ENCODE measurements at places on chromosomes 1 and 21.
A peak's percentile ranks its signal among the peaks of the same experiment; 100 is the strongest.

DNA sequence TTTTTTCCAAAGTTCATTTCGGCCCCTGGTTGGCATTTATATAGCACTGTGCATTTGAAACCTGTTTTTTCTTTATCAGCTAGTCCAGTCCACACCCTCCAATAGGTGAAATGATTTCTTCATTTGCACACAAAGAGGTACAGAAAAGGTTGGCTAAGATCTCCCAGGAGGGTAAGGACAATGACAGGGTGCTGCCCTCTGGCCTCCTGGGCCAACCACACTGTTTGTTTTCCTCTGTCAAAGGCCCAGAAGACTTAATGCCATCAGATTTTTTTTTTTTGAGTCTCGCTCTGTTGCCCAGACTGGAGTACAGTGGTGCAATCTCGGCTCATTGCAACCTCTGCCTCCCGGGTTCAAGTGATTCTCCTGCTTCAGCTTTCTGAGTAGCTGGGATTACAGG, 70.1 kb upstream of the EFHD2 start:
- no peak for DNase-seq

DNA sequence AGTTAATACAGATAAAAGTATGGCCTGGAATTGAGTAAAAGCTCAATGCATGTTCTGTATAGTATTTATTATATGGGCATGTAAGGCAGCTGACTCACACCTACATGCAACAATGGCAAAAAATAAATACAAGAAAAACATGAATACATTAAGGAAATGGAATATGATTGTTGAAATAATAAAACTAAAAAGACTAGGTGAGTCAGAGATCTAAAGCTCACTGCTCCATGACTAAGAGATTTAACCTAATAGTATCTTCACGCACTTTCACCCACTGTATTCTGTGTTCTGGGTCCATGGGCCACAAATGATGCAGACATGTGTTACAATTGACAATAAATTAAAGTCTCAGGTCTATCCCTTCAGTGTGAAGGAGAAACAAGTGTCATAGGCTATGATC, 607.0 kb downstream of the AGBL4 start:
- DNase-seq, result no peak

DNA sequence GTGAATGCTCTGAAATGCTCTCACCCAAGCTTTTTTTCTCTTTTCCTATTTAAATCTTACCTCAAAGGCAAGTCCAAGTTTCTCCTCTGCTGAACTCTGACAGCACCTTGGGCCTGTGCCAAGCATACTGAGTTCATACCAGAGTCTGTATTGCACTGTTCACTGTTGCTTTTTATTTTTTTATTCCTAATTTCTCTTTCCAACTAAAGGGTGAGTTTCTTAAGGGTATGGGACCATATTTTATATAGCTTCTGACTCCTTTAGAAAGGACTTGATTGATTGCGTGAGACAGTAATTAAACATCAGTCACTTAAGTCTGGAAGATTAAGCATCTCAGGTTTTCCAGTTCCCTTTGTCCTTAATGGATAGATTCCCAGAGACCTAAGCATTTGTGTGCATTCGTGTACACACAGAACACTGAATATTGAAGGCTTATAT, 69.9 kb downstream of the CACHD1 start:
- DNase-seq, result no peak

DNA sequence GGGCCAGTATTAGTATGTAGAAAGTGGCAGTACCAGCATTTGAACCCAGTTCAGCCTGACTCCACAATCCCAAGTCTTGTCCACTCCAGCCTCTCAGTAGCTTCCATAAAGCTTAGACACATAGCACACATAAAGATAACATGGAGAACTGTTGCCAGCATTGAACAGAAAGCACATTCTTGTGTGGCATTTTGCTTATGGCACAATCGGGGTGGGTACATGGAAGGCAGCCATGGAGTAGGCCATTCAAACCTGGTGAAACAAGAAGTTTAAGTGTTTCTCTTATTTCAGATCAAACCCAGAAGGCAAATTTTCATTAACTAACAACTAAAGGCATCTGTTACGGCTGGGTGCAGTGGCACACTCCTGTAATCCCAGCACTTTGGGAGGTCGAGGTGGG, 102.7 kb downstream of the HIVEP3 start:
- DNase-seq, result no peak

DNA sequence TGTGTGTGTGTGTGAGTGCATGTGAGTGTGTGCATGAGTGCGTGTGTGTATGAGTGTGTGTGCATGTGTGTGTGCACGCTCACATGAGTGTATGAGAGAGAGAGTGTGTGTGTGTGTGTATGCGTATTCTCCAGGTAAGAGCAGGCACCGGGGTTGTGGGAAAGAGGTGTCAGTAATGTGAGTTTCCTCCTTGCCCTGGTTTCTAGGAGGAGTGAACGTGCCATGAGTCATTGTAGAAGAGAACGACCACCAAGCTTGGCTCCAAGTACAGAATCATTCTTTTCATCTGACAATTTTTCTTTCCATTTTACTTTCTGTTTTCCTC, 79.1 kb downstream of the POFUT2 start:
- no peak for DNase-seq

DNA sequence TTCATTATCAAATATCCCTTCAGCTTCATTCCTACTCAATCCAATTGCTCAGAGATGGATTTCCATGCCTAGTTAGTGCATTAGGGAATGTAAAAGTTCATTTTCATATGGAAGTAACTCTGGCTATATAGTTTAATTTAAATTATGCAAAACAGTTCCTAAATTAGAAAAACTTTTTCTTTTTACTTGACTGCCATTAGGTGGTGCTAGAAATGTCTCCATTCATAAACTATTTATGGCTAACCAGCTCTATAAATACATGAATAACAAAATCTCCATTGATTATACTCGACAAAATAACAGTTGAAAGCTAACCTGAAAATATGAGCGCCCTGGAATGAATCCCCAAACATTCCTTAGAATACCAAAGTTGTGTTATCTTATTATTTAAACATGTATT, 311.4 kb downstream of the USH2A start:
- DNase-seq, result no peak

GRCh38 chr1:233252441-233252840, 43.1 kb downstream of the PCNX2 start:
- DNase-seq, result no peak

DNA sequence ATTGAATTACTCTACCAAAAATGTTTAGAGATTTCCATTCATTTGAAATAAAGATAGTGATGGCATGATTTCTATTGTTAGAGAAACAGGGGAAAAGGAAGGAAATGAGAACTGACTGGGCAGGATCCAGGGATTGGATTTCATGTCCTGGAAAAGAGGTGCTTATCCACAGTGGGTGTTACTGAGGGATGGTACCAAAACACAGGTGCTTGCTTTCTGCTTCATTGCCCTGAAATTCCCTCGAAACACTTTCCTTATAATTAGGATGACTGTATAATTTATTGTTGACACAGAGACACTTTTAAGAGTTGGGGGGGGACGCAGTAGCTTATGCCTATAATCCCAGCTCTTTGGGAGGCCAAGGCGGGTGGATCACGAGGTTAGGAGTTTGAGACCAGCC, 185.0 kb upstream of the KCNK2 start:
- no peak for DNase-seq

- no peak for DNase-seq
Observed at GRCh38 chr1:917076-917459, 6.7 kb upstream of the SAMD11 start.

DNA sequence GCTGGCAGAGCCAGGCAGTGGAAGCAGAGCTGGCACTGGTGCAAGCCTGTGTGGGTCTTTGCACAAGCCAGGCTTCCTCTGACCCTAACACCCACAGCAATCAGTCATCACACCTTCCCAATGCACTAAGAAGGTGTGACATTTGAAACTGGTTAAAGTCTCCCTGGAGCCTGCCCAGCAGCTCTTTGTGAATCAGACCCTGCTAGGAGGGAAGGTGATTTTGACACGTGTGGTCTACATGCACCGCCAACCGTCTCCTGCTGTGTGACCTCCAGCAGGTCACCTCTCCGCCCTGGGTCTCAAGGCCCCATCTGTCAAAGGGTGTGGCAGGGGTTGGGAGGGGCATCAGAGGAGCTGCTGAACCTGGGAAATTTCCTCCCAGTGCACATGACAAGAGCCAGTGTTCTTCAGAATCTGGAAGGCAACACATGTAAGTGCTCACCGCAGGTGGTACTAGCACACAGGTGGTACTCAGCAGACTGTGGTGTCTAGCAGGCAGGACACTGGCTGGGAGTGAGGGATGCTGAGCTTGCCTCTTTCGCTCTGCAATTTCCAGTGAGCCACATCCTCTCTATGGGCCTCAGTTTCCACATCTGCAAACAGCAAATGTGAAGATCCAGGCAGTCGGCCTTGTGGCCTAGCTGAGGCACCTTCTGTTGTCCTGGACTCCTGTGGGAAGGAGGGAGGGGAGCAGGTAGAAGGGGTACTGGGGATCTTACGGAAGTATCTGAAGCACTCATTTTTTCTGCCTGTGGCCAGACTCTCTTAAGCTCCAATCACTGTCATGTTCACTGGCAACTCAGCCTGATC, 123.2 kb downstream of the DMRTB1 start:
- DNase-seq, result no peak

GRCh38 chr1:150902346-150902745, 15.4 kb downstream of the CTXND2 start:
- DNase-seq, result no peak

DNA sequence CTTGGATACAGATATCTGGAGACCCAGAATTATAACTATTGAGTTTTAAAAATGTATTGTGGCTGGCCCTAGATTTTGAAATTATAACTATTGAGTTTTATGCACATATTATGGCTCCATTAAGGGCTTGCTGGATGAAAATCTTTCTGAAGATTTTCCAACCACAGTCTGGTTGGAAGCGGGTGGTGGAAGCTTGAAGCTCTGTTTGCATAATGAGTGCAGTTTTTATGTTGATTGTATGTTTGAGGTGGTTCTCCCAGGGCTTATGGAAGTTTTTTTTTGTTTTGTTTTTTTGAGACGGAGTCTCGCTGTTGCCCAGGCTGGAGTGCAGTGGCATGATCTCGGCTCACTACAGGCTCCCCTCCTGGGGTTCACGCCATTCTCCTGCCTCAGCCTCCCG, 10.1 kb upstream of the CTPS1 start:
- DNase-seq, result no peak

- no peak for DNase-seq
Observed at GRCh38 chr21:19510653-19511052, 1107.1 kb upstream of the TMPRSS15 start.

- no peak for DNase-seq
Observed at GRCh38 chr1:62435231-62436038, 1.4 kb upstream of the USP1 start.

GRCh38 chr1:102853701-102854187, 254.6 kb downstream of the COL11A1 start:
- DNase-seq, result no peak

DNA sequence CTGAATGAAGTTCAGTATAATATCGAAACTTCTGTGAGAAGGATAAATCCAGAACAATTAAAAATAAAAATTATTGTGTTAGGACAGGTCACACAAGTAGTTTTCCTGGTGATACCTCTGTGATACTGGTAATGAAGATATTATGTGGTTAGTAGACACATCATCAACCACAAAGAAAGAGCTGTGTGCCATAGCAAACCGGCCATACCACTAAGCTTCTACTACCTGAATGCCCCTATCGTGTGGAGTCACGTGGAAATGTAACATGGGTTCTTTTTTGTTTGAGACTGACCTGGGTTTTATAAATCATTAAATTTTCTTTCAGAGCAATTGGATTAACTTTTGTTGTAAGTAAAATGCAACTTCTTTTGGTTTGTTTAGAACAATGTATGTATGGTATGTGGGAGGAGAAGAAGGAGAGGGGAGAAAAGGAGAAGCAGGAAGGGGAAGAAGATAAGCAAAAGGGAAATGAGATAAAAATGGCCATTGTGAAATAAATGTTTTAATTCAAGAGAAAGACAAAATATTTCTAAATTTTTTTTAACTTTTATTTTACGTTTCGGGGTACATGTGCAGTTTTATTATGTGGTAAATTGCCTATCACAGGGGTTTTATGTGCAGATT, 58.2 kb upstream of the LRRC8B start:
- DNase-seq, result no peak

GRCh38 chr21:39073717-39074116, 109.5 kb downstream of the PSMG1 start:
- DNase-seq, result no peak

- DNase-seq, result no peak
Observed at GRCh38 chr21:33251119-33251518, 15.0 kb upstream of the IL10RB start.

DNA sequence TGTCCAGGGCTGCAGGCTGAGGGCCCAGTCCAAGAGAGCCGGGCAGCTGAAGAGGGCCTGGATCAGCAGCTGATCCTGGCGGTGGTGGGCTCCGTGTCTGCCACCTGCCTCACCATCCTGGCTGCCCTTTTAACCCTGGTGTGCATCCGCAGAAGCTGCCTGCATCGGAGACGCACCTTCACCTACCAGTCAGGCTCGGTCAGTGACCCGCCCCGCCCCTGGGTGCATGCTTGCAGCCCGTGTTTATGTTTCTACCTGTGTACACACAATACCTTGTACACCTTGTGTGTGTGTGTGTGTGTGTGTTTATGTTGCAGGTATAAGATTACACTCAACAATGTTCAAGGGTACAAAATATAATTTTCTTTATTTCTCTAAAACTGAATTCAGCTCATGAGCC, 13.0 kb downstream of the TIE1 start:
- DNase-seq, result no peak

GRCh38 chr1:182656842-182657397, 27.5 kb downstream of the RGS8 start:
- peak; percentile 38 for DNase-seq

DNA sequence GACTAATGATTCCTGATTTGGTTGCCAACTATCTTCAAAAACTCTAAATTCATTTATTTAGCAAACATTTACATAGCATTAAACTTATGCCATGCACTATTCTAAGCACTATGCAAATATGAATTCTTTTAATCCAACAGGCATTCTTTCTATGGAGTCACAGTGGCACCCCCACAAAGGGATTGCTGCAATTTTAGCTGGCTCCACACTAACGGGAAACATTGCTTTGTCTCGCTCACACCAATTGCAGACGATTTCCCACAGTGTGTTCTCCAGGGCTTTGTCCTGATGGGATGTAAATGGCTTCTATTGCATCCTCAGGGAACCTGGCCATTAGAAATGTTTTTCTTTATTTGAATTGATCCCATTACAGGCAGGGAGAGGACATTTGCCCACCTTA, 259.1 kb downstream of the BARHL2 start:
- no peak for DNase-seq

Data from NCI-H1694 (cell line).